Activated naive CD4-positive, alpha-beta T cell treated with anti-CD3 and anti-CD28 coated beads, Interleukin-2, amount 10 ng/mL, durations not matched to agents 5 hours and 36 hours (primary cell): ENCODE measurements at places on chromosomes 2 and 18. TPM values are rescaled to one million over a fixed set of nuclear protein-coding genes. Genes with fewer than 3 reads are reported as not detected.

Gene FAM237A
- not detected for total RNA-seq

Gene ITGA4
- total RNA-seq: 207 TPM

Gene UGT1A3
- total RNA-seq: not detected

Gene C2orf49
- total RNA-seq: 21.9 TPM

Gene EPB41L3
- total RNA-seq: 4.7 TPM

Gene TWSG1
- 7.0 TPM for total RNA-seq

Gene GPR55
- total RNA-seq: 2.4 TPM

Gene HTR2B
- not detected for total RNA-seq

Gene COLEC11
- total RNA-seq: not detected

Gene PROKR1
- total RNA-seq: not detected

Gene POTEJ
- total RNA-seq: not detected

Gene DES
- total RNA-seq: not detected

Gene M1AP
- not detected for total RNA-seq

Gene TGIF1
- total RNA-seq: 14.5 TPM

Gene DDX18
- total RNA-seq: 77.0 TPM

Gene ANKRD29
- not detected for total RNA-seq

Gene CCT7
- 222 TPM for total RNA-seq

Gene PJVK
- 2.2 TPM for total RNA-seq

Gene COL3A1
- not detected for total RNA-seq

Gene DPYSL5
- total RNA-seq: 0.17 TPM

Gene TNFRSF11A
- 16.6 TPM for total RNA-seq

Gene C1QL2
- not detected for total RNA-seq
